ENCODE measurements at places on chromosomes 4 and X.

GRCh38 chrX:39268207-39268606, 466.9 kb downstream of the MID1IP1 start:
- no peak for DNase-seq

DNA sequence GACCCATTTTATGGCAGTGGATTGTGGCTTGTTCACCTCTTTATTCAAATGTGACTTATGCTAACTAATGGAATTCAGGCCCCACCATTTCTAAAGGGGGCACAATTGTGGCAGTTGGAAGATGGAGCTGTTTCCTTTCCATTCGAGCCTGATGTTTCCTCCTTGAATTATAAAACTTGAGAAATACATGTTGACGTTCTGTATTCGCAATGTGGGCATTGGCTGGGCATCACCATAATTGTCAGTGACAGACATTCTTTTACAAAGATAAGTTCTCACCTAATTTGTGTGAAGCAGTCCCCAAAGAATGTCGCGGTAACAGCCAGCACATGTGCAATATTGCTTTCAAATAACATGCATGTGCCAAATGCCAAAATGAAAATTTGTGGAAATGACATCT, 1070.2 kb upstream of the TENM3 start:
- DNase-seq = no peak

DNA sequence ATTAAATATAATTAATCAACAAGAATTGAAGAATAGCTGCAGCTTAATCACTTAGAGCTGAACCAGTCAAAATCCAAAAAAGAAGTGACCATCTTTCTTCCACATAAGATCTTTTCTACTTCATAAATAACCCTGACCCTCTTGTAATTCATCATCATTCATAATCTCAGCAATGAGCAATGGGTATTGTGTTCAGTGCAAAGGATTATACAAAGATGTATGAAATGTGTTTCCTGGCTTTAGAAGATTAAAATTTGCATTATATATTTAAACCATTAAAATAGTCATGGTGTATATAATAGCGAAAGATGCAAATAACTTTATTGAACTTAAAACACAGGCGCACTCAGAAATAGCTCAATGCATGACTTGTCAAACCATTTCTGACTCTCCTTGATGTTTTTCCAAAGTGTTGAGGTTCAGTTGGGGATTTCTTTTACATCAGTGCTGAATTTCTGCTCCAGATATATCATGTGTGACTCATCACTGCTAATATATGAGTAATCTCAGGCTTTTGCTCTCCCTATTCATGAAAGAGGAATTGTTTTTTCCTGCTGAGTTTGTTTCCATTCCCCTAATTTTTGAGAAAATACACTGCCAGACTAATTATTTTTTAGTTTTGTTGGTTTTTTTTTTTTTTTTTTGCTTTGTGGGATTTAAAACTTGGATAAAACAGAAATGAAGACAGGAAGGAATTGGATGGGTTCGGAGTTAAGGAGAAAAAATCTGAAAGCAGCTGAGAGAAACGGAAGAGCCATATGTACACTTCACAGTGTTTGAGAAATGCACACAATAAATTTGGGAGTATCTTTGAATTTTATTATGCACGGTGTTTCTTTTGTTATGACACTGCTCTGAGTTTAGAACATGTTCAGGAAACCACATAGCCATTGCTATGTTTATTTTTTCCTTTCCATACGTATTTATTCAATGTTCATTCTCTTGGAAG, 290.1 kb upstream of the PCDH7 start:
- DNase-seq = no peak

DNA sequence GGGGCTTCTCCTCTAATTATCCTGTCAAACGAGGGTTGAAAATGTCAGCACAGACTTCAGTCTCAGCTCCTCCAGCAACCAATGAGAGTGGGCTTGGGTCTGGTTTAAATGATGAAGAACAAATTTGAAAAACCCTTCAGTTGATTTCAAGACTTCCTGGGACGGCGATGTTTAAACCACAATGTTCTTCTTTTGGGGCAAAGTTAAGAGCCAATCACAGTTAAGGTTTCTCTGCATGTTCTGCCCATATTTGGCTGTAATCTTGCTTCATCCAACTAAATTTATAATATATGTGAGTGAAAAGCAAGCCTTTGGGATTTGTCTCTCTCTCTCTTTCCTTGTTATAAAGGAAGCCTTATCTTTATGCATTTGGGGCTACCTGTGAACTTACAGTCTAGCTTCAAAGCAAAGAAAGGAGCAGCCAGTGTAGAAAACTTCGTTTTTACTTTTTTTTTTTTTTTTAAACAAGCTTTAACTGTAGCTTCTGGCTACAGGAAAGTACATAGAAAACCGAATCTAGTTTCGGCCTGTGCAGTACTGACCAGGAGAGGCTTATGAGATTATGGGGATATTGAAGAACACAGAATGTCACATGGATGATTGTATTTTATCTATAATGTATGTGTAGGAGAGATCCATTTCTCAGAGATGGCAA, 46.8 kb upstream of the FAM9C start:
- no peak for DNase-seq

DNA sequence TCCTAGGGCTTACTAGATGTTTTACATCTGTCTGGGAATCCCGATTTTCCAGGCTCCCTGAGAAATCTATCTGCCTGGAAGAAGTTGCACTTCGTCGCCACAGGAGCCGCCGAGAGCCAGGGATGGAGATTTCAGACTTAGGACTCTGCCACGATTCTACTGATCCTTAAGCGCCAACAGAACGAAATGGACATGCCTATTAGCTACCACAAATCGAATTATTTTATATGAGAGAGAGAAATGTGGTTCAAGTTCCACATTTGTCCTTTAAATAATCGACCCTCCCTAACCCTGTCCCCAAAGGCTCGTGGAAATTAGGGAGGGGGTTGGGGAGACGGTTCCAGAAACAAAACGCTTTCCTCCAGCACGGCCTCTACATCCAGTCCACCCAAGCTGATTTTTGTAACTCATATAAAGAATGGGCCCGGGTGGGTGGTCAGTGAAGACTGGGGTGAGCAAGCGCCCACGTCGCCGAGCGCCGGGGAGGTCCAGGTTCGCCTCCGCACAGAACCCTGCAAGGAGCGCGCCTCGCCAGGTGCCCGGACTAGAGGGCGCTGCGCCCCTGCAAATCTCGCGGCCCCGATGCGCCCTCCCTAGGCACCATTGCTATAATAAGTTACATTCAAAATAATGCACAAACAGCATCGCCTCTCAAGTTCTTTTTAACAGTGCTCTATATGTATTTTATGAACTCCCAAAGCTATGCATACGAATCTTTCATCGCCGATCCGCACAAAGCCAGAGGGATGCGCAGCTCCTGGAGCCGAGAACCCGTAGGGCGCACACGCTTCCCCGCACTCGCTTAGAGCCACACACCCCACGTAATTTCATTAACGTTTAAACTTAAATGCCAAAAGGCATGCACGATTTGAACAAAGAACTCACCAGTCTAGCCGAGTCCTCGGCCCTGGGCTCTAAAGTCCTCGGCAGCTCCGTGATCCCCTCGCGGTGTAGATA, 2.1 kb upstream of the FAT1 start:
- DNase-seq = peak; percentile 87

DNA sequence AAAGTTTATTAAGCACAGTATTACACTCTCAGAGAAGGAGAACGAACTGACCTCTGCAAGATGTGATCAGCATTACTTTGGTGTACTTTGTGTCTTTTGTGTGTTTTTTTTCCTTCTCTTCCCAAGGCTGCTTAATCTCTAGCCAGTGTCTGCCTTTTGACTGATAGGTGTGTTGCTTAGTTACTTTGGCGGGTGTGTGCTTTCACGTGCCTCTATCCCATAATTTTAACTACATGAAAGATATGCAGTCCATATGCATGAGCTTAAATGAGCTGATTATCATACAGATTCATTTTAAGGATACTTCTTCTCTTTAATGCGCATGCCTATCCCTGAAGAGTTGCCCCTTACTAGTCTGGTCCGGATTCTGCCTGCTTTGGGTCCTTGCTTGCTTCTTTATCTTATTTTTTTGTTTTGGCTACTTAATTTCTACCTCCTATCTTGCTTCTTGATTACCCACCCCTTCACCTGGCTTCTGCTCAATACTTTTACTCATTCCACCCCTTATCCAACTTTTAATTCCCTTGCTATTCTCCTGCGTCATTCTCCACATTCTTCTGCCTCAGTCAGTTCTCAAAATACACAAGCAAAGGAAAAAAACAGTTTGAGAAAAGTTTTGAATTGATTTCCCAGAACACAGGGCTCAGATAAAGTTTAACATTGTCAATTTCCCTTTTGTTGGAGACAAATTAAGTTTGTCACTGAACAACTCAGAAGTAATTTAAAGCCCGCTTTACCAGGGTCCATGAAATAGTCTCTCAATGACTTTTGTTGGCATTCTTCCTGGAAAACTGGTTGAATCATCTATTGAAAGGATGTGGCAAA, 182.0 kb downstream of the TENT5D start:
- no peak for DNase-seq

DNA sequence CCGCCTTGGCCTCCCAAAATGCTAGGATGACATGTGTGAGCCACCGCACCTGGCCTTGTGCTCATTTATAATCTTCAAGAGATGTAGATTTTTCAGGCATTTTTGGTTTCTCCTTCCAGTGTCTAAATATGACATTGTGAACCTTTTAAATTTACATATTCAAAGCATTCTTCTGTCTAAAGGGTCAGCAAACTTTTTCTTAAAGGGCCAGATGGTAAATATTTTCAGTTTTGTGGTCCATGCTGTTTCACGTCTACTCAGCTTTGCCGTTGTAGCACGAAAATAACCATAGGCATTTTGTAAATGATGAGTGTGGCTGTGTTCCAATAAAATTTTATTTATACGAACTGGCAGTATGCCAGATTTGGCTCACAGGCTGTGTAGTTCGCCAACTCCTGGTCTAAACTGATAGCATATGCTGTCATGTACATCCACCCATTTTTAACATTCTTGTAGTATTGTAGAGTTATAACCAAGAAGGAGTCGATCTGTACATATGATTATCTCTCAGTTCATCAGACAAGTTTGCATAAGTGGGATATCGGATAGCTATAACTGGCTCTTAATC, 12.7 kb upstream of the GCNA start:
- DNase-seq = no peak

- no peak for DNase-seq
Observed at GRCh38 chr4:124854968-124855367, 142.4 kb upstream of the ANKRD50 start.

DNA sequence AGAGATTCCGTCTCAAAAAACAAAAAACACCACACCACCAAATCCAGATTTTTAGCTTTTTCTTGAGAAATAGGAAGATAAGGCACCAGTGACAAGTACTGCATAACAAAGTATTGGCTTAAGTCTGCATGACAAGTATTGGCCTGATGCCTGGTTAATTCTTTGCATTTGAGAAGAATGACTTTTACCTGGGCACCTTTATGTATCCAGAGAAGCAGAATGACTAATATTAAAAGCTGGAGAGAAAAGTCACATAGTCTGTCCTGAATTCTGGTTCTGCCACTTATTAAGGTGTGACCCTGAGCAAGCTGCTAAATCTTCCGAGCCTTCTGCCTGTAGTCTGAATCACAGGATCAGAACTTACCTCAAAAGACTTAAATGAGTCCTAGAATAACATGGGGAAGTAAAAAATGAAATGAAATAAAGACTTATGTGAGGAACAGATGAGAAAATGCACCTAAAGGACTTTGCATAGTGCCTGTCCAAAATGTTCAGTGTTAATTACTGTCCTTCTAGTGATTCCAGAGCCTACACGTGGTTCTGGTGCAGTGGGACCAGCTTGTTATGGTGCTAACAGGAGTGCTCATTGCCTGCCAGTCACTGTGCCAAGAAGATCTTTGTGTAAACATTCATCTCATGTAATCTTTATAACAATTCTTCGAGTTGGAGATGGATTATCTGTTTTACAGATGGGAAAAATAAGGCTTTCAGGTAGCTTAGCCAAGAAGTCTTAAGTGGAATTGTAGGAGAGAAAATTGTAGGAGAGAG, 31.6 kb downstream of the UGDH start:
- DNase-seq = no peak
